Vagina (tissue), 2 donors: ENCODE measurements at places on chromosomes 1 and 21. TPM values are rescaled to one million over a fixed set of nuclear protein-coding genes. Genes with fewer than 3 reads are reported as not detected.

- H3K36me3 ChIP-seq, result no peaks in the 10 kb centered on the region
- H3K4me3 ChIP-seq, result no peak overlapping the region
- DNase-seq, result no peak
- no peaks in the 10 kb centered on the region for H3K27me3 ChIP-seq
- H3K27ac ChIP-seq, result no peak overlapping the region
- H3K4me1 ChIP-seq, result peaks cover 19% of the 10 kb centered on the region
Measured at GRCh38 chr1:217029281-217030157, 306.3 kb upstream of the ESRRG start.

GRCh38 chr1:180533266-180533987, 25.3 kb upstream of the OVAAL start:
- H3K27ac ChIP-seq, result no peak overlapping the region
- H3K27me3 ChIP-seq, result no peaks in the 10 kb centered on the region
- H3K36me3 ChIP-seq, result no peaks in the 10 kb centered on the region
- no peaks in the 10 kb centered on the region for H3K4me1 ChIP-seq
- no peak overlapping the region for H3K4me3 ChIP-seq

VWA5B1 gene
- not detected for total RNA-seq

XPR1 gene
- total RNA-seq, result 12.0 TPM

ADORA3 gene
- total RNA-seq, result 5.2 TPM

DNA sequence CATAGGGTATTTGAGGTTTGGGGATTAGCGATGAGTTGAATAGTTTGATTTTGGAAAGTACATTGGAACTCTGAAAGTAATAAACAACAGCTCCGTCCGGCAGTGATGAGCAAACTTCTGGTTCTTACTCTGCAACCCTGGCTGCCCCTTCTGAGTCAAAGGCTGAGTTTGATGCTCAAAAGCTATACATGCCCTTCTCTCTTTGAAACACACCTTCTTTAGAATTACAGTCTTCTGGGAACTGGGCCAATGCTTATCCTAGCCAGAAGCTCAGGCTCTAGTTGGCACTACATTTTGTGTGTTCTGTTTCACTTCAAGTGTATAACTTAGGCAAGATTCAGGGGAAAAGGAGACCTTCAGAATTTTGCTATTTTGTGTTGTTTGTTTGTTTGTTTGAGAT, 9.3 kb downstream of the AHCYL1 start:
- H3K27ac ChIP-seq, result peak overlapping the region; percentile 0
- no peak for DNase-seq
- no peaks in the 10 kb centered on the region for H3K27me3 ChIP-seq
- peaks cover 67% of the 10 kb centered on the region for H3K4me1 ChIP-seq

- no peaks in the 10 kb centered on the region for H3K4me1 ChIP-seq
- no peaks in the 10 kb centered on the region for H3K36me3 ChIP-seq
- no peaks in the 10 kb centered on the region for H3K27me3 ChIP-seq
- H3K27ac ChIP-seq, result no peak overlapping the region
- no peak overlapping the region for H3K4me3 ChIP-seq
- DNase-seq, result no peak
Measured at GRCh38 chr1:25072461-25072860, 142.4 kb upstream of the RUNX3 start.

DISC1 gene
- 12.3 TPM for total RNA-seq

DNA sequence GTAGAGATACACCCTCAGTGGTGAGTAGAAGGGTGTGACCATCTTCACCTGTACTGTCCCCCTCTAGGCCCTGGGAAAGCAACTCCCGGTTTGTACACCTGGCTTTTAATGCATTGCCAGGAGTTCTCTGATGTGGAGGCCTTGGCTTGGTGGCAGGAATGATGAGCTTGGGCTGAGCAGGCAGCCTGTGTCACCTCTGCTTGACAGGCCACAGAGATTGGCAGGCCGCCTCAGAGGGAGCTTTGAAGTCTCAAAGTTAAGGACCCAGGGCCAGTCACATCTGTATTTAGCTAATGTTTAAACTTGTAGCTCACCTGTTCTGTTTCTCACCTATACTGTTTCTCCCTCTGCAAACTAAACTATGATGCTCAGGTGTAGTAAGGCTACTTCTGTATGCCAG, 28.5 kb downstream of the HUNK start:
- H3K4me1 ChIP-seq, result no peaks in the 10 kb centered on the region
- no peaks in the 10 kb centered on the region for H3K36me3 ChIP-seq
- DNase-seq, result no peak
- no peaks in the 10 kb centered on the region for H3K27me3 ChIP-seq
- no peak overlapping the region for H3K27ac ChIP-seq

GRCh38 chr21:45029948-45030681, 44.3 kb upstream of the ADARB1 start:
- H3K27ac ChIP-seq, result no peak overlapping the region
- no peaks in the 10 kb centered on the region for H3K27me3 ChIP-seq
- no peaks in the 10 kb centered on the region for H3K36me3 ChIP-seq
- no peak for DNase-seq
- H3K4me3 ChIP-seq, result no peak overlapping the region

- no peak overlapping the region for H3K4me3 ChIP-seq
- H3K27ac ChIP-seq, result no peak overlapping the region
- no peaks in the 10 kb centered on the region for H3K27me3 ChIP-seq
- H3K4me1 ChIP-seq, result peaks cover 8% of the 10 kb centered on the region
Measured at GRCh38 chr1:159083013-159083412, 6.4 kb upstream of the AIM2 start.

LIPI gene
- total RNA-seq, result not detected

DNA sequence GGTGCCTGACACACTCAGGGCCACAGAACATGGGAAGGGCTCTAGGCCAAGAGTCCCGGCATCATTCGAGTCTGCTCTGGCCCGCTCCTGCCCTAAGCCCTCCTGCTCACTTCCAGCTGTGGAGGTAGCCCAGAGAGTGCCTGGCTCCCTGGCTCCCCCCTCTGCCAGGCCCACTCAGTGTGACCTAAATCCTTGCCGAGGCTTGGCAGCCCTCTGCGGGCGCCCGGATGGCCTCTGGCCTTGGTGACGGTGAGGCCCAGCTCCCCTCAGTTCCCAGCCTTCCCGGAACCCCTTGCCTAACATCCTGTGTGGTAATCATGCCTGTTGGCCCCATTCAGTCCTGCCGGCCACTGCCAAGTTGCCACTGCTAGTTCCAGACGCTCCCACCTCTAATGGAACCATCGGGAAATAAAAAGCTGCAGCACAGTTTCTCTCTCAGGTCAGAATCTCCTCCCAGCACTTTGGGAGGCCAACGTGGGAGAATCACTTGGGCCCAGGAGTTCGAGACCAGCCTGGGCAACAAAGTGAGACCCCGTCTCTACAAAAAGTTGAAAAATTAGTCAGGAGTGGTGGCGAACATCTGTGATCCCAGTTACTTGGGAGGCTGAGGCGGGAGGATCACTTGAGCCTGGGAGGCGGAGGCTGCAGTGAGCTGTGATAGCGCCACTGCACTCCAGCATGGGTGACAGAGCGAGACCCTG, 1.2 kb upstream of the H6PD start:
- no peaks in the 10 kb centered on the region for H3K27me3 ChIP-seq
- peaks cover 51% of the 10 kb centered on the region for H3K4me1 ChIP-seq
- peak overlapping the region; percentile 94 for H3K27ac ChIP-seq
- no peak overlapping the region for H3K4me3 ChIP-seq

DNA sequence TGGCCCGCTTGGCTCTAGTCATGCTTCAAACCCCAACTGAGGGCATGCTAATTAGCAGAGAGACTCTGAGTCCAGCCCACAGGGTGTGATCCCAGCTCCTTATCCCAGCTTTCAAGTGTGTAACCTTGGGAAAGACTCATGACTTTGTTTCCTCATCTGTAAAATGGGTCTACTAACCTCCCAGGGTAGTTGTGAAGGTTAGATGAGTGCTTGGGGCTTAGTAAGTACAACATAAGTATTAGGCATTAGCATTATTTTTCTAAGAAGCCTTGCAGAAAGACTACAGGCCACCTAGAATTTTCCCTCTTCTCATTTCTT, 2.8 kb downstream of the MYOM3 start:
- peaks cover 39% of the 10 kb centered on the region for H3K4me1 ChIP-seq
- H3K27me3 ChIP-seq, result no peaks in the 10 kb centered on the region
- DNase-seq, result no peak
- no peak overlapping the region for H3K4me3 ChIP-seq

TTLL7 gene
- 15.0 TPM for total RNA-seq

DNA sequence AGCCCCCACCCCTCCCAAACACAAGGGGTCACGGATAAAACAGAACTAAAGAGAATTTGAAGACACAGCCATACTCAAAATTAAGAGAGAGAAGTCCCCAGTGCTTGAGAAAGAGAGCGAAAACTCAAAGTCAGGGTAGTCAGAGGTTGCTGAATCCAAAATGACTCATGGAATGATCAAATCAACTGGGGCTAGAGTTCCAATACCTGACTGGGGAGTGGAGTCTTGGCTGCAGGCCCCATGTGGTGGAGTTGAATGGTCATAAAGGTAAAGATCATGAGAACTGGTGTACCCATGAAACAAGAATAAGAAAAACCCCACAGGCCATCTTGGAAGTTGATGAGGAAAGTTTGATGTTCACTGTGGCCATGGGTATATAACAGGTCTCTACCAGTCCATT, 84.5 kb upstream of the LRRN2 start:
- no peak for DNase-seq
- no peak overlapping the region for H3K27ac ChIP-seq
- H3K27me3 ChIP-seq, result no peaks in the 10 kb centered on the region

GRCh38 chr1:9478021-9478420, 61.2 kb upstream of the SLC25A33 start:
- no peak for DNase-seq
- H3K27ac ChIP-seq, result no peak overlapping the region
- no peaks in the 10 kb centered on the region for H3K27me3 ChIP-seq
- no peak overlapping the region for H3K4me3 ChIP-seq

GRCh38 chr1:110243574-110243973, 33.5 kb downstream of the KCNC4 start:
- H3K27ac ChIP-seq, result no peak overlapping the region
- no peaks in the 10 kb centered on the region for H3K27me3 ChIP-seq
- H3K4me1 ChIP-seq, result peaks cover 12% of the 10 kb centered on the region

CD1E gene
- total RNA-seq, result 2.5 TPM

IRF6 gene
- total RNA-seq, result 83.5 TPM

MCOLN2 gene
- total RNA-seq, result 1.7 TPM

DNA sequence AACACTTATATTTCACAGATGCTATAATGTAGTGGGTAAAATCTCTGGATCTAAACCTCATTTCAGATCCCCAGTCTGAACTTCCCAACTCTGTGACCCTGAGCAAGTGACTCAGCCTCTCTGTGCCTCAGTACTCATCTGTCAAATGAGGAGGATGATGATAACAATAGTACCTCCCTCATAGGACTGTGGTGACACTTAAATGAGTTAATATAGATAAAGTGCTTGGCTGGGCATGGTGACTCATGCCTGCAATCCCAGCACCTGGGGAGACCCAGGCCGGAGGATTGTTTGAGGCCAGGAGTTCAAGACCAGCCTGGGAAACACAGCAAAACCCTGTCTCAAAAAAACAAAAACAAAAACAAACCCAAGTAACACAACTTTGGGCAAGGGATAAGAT, 4.7 kb upstream of the ECE1 start:
- H3K4me1 ChIP-seq, result peaks cover 90% of the 10 kb centered on the region
- H3K27ac ChIP-seq, result peak overlapping the region; percentile 65
- H3K4me3 ChIP-seq, result no peak overlapping the region
- H3K36me3 ChIP-seq, result no peaks in the 10 kb centered on the region
- no peaks in the 10 kb centered on the region for H3K27me3 ChIP-seq

CBS gene
- total RNA-seq, result 4.2 TPM

DNA sequence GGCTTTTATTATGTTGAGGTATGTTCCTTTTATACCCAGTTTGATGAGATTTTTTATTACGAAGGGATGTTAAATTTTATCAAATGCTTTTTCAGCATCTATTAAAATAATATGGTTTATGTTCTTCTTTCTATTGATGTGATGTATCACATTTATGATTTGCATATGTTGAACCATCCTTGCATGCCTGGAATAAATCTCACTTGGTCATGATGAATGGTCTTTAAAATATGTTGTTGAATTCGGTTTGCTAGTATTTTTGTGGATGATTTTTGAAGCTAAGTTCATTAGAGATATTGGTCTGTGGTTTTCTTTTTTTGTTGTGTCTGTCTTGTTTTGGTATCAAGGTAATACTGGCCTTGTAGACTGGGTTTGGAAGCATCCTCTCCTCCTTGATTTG, 14.1 kb downstream of the GPR88 start:
- H3K27me3 ChIP-seq, result no peaks in the 10 kb centered on the region
- DNase-seq, result no peak
- no peaks in the 10 kb centered on the region for H3K36me3 ChIP-seq
- H3K4me3 ChIP-seq, result no peak overlapping the region
- no peak overlapping the region for H3K27ac ChIP-seq
- H3K4me1 ChIP-seq, result no peaks in the 10 kb centered on the region

DNA sequence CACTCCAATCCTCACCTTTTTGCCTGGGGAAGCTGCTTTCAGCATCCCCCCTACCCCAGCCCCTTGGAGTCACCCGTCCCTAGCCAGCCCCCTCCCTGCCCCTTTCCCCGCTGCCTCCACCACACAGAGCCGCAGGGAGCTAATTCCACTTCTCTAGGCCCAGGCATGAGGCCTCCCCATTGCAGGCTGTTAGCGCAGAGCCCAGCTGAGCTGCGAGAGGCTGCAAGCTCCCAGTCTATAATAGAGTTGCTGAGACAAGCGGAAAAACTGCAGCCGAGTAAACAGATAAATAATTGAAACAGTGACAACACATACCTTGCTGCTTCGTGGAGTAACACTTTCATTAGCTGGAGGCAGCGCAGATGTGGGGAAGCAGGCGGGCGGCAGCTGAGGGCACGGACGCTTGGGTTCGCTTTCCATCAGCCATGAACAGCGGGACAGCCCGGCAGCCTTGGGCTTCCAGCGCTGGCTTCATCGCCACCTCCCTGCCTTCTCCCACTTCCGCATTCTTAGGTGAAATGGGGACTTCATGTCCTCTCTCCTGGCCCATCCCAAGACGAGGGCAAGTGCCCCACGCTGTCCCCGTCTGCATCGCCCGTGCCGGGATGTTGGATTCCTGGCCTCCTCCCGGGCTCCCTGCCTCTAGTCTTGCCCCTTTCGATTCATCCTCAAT, 183.3 kb downstream of the IGSF21 start:
- no peaks in the 10 kb centered on the region for H3K4me1 ChIP-seq
- H3K36me3 ChIP-seq, result no peaks in the 10 kb centered on the region
- no peak for DNase-seq
- no peak overlapping the region for H3K27ac ChIP-seq
- no peaks in the 10 kb centered on the region for H3K27me3 ChIP-seq

DNA sequence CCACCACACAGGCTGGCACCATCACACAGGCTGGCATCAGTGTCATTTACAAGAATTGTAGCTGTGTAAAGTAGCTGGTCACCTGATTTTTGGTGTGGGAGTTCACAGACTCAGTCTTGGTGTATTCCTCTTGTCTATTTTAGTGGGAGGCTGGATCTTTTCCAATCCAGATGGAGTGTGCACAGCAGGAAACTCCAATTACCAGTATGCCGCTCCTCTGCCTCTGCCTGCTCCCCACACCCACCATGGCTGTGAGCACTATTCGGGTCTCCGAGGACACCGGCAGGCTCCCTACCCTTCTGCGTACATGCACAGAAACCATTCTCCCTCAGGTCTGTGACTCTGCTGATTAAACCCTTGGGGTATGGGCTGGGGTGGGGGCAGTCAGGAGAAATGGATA, 24.2 kb downstream of the TBX19 start:
- no peaks in the 10 kb centered on the region for H3K36me3 ChIP-seq
- no peak for DNase-seq
- H3K4me3 ChIP-seq, result no peak overlapping the region
- no peak overlapping the region for H3K27ac ChIP-seq
- no peaks in the 10 kb centered on the region for H3K27me3 ChIP-seq
- no peaks in the 10 kb centered on the region for H3K4me1 ChIP-seq

GRCh38 chr1:238648296-238648695, 738.1 kb upstream of the CHRM3 start:
- H3K36me3 ChIP-seq, result no peaks in the 10 kb centered on the region
- H3K4me3 ChIP-seq, result no peak overlapping the region
- no peak overlapping the region for H3K27ac ChIP-seq
- no peaks in the 10 kb centered on the region for H3K27me3 ChIP-seq
- DNase-seq, result no peak

- no peak overlapping the region for H3K27ac ChIP-seq
- H3K4me1 ChIP-seq, result no peaks in the 10 kb centered on the region
- no peaks in the 10 kb centered on the region for H3K36me3 ChIP-seq
- H3K27me3 ChIP-seq, result no peaks in the 10 kb centered on the region
Measured at GRCh38 chr1:5793516-5793915, 198.7 kb downstream of the NPHP4 start.
